ENCODE measurements at places on chromosomes 13 and 19. TPM values are rescaled to one million over a fixed set of nuclear protein-coding genes. Genes with fewer than 3 reads are reported as not detected.

The ABCA7 gene
- 24.3 TPM for total RNA-seq

The INSR gene
- total RNA-seq = 7.4 TPM

GRCh38 chr13:61900033-61900432 lies 484.4 kb upstream of the PCDH20 start:
- no peaks in the 10 kb centered on the region for H3K4me1 ChIP-seq
- H3K27ac ChIP-seq = no peak overlapping the region
- H3K4me3 ChIP-seq = no peak overlapping the region
- H3K27me3 ChIP-seq = no peaks in the 10 kb centered on the region
- no peaks in the 10 kb centered on the region for H3K36me3 ChIP-seq

DNA sequence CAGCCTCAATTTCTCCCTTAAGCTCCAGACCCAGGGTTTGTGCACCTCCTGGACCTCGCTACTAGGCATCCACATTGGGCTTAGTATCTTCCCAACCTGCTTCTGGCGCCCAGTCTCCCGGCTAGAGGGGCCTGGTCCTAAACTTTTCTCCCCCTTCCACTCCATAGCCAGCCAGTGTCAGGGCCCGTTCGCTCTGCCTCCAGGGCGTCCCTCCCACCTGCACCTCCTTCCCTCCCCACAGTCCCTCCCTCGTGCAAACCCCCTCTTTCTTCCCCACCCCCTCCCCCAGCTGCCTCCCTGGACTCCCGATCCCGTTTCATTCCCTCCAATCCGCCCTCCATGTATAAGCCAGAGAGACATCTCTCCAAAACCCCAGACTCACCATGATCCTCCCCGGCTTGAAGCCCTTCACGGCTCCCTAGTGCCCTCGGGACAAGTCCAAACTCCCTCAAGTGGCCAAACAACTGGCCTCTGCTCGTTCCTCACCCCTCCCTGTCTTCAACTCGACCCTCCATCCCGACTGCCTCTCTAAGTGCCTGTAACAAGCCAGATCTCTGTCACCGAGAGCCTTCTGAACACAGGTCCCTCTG lies 997 bp upstream of the SAMD4B start:
- H3K4me1 ChIP-seq = peaks cover 52% of the 10 kb centered on the region
- H3K27me3 ChIP-seq = peaks cover 23% of the 10 kb centered on the region
- peak overlapping the region; percentile 78 for H3K27ac ChIP-seq
- DNase-seq = peak; percentile 20
- H3K36me3 ChIP-seq = peaks cover 45% of the 10 kb centered on the region

GRCh38 chr13:80259159-80259558 lies 81.8 kb downstream of the SPRY2 start:
- H3K4me3 ChIP-seq = no peak overlapping the region
- no peak for DNase-seq
- H3K27ac ChIP-seq = no peak overlapping the region
- no peaks in the 10 kb centered on the region for H3K27me3 ChIP-seq
- no peaks in the 10 kb centered on the region for H3K36me3 ChIP-seq

DNA sequence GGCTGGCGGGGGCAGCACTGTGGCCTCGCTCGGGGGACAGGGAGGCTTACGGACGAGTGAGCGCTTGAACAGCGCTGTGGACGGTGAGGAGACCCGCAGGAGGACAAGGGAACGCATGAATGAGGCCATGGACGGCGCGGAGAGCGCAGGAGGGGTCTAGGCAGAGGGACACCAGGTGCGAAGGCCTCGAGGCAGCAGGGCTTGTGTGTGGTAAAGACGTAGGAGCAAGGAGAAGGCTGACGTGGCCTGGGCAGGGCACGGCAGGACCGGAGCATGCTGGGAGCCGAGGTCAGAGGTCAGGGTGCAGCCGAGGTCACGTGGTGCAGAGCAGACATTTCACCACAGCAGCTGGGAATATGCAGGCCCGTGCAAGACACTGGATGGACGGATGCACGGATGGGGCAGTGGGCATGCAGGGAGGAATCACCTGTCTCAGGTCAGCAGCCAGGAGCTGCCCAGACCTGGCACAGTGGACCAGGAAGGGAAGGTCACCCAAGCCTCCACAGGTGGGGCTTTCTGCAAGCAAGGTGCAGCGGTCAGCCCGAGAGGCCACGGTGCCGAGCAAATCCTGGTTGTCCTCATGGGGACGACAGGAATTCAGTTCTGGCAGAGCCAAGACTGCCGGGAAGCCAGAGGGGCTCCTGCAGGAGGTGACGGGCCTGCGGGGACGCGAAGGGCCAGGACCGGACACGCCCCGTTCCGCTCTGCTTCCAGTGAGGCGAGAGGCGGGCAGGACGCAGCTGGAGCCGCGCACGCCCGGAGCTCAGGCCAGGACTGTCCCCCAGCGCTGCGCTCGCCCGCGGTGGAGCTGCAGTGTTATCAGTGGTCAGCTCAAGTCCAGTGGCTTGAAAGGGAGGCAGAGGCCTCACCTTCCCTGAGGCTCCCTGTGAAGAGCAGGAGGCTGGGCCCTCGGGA lies 72.2 kb downstream of the RASA3 start:
- H3K4me3 ChIP-seq = no peak overlapping the region
- no peaks in the 10 kb centered on the region for H3K27me3 ChIP-seq
- H3K27ac ChIP-seq = no peak overlapping the region
- H3K4me1 ChIP-seq = no peaks in the 10 kb centered on the region
- no peaks in the 10 kb centered on the region for H3K36me3 ChIP-seq

The RDH8 gene
- not detected for total RNA-seq

The KCTD4 gene
- not detected for total RNA-seq

GRCh38 chr19:47419030-47419783 lies at the start of gene MEIS3:
Gene MEIS3, minus strand, starts transcription at chr19:47419527. Its CDS starts 446 bp downstream, at chr19:47419081.
- H3K4me1 ChIP-seq = peaks cover 45% of the 10 kb centered on the region
- H3K27me3 ChIP-seq = peaks cover 100% of the 10 kb centered on the region
- H3K27ac ChIP-seq = no peak within 1 kb of the TSS
- no peak for DNase-seq
- H3K4me3 ChIP-seq = peak within 1 kb of the TSS; percentile 1

GRCh38 chr19:48401287-48401686 lies 7.8 kb downstream of the GRIN2D start:
- no peak for DNase-seq
- no peak overlapping the region for H3K4me3 ChIP-seq
- H3K27ac ChIP-seq = no peak overlapping the region
- peaks cover 17% of the 10 kb centered on the region for H3K36me3 ChIP-seq
- H3K4me1 ChIP-seq = peaks cover 26% of the 10 kb centered on the region
- peaks cover 54% of the 10 kb centered on the region for H3K27me3 ChIP-seq

GRCh38 chr19:51263808-51264207 lies 12.9 kb downstream of the SIGLECL1 start:
- no peak for DNase-seq
- H3K27me3 ChIP-seq = peaks cover 92% of the 10 kb centered on the region
- H3K4me1 ChIP-seq = no peaks in the 10 kb centered on the region

The TUBA3C gene
- not detected for total RNA-seq

GRCh38 chr13:43139211-43139610 lies 115.8 kb downstream of the DNAJC15 start:
- H3K27ac ChIP-seq = no peak overlapping the region
- no peaks in the 10 kb centered on the region for H3K36me3 ChIP-seq
- H3K4me3 ChIP-seq = no peak overlapping the region
- peaks cover 33% of the 10 kb centered on the region for H3K27me3 ChIP-seq

GRCh38 chr13:45416516-45417128 lies 1.6 kb downstream of the SLC25A30 start:
- H3K27ac ChIP-seq = peak overlapping the region; percentile 92
- H3K36me3 ChIP-seq = peaks cover 32% of the 10 kb centered on the region
- no peaks in the 10 kb centered on the region for H3K27me3 ChIP-seq
- H3K4me1 ChIP-seq = peaks cover 16% of the 10 kb centered on the region

The OR1M1 gene
- not detected for total RNA-seq

- no peaks in the 10 kb centered on the region for H3K4me1 ChIP-seq
- no peak overlapping the region for H3K4me3 ChIP-seq
- H3K36me3 ChIP-seq = no peaks in the 10 kb centered on the region
- no peak overlapping the region for H3K27ac ChIP-seq
Measured at GRCh38 chr19:16927883-16928282, 39.1 kb downstream of the F2RL3 start.

DNA sequence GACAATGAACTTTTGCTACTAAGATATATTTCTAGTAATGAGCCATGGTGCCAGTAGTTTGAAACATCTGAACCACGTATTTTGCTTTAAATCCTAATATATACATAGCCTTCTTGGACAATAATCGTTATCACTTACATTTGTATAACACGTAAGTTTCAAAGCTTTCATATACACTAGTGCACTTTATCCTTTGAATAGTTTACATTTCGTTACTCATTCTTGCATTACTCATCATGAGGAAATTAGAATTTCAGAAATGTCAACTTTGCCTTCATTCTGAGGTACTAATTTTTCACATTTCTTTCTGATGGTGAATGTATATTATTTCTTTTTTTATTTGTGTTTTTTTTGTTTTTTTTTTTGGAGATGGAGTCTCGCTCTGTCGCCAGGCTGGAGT lies 5.8 kb downstream of the KBTBD7 start:
- peaks cover 7% of the 10 kb centered on the region for H3K4me1 ChIP-seq
- no peak for DNase-seq
- no peak overlapping the region for H3K27ac ChIP-seq
- H3K4me3 ChIP-seq = no peak overlapping the region
- no peaks in the 10 kb centered on the region for H3K27me3 ChIP-seq

GRCh38 chr13:87356314-87356713 lies 314.9 kb upstream of the SLITRK5 start:
- H3K4me1 ChIP-seq = no peaks in the 10 kb centered on the region
- DNase-seq = peak; percentile 0
- no peaks in the 10 kb centered on the region for H3K27me3 ChIP-seq

DNA sequence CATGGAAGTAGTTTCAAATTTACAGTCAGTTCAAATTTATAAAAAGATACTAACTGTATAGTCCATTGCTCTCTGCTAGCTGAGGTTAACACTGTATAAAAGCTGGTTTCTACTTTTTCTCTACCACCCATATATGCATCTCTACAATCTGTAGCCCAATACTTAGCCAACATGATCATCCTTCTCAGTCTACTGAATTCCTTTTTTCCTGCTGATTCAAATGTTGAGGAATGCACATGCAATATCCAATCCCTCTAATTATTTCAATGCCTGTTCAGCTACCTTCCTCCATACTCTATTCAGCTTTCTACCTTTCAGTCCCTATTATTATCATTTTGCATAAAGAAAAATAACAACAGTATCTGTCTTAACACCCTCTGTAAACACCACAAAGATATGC lies 15.6 kb downstream of the KPNA3 start:
- DNase-seq = no peak
- H3K4me3 ChIP-seq = no peak overlapping the region
- H3K4me1 ChIP-seq = peaks cover 31% of the 10 kb centered on the region

- no peaks in the 10 kb centered on the region for H3K27me3 ChIP-seq
- peaks cover 11% of the 10 kb centered on the region for H3K4me1 ChIP-seq
- no peaks in the 10 kb centered on the region for H3K36me3 ChIP-seq
- no peak overlapping the region for H3K4me3 ChIP-seq
Measured at GRCh38 chr13:97567510-97568243, 133.7 kb downstream of the RAP2A start.

DNA sequence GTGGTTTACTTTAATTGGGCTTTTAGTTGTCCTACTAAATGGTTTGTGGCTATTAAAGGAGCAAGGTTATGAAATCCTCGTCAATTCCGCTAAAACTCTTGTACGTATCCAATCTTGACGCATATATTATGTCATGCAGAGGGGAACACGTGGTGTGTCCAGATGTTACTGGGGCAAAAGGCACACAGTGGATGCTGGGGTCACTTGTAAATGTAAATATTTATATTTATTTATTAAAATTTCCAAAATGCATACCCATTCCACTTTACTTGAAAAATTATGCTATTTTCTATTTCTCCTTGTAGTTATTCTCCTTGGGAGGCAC lies 36.7 kb upstream of the SLC46A3 start:
- DNase-seq = no peak
- no peaks in the 10 kb centered on the region for H3K36me3 ChIP-seq
- H3K27ac ChIP-seq = no peak overlapping the region

DNA sequence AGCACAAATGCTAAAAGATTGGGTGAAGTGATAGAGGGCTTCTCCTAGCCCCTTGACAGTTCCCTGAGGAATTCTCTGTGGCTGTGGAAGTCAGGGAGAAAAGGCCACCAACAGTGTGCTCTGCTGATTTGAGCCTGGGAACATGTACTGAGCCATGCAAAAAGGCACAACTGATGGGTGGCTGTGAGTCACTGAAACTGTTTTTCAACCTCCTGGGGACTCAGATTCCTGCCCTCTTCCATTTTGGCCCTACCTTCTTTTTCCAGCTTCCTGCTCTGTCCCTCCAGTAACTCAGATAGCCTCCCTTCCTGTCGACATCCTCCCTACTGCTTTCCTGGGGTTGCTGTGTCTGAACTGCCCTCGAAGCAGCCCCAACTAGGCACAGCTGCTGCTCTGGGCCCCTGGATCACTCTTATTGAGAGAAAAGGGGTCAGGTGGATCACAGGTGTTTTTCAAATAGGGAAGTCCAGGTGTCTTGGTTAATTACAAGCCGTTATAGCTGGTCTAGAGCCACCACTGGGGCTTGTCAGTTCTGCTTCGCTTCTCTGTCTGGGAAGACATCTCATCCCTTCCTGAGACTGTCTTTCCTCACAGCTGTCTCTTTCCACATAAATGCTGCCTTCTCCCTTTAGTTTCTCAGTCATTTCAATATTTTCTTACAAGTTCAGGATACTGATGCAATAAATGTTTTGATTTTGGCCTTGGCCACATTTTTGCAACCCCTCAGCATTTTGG lies 13.7 kb downstream of the FAM124A start:
- no peak overlapping the region for H3K27ac ChIP-seq
- no peak for DNase-seq
- no peaks in the 10 kb centered on the region for H3K4me1 ChIP-seq
- peaks cover 16% of the 10 kb centered on the region for H3K27me3 ChIP-seq

The CTXN1 gene
- 12.0 TPM for total RNA-seq

The ONECUT3 gene
- total RNA-seq = 25.7 TPM

DNA sequence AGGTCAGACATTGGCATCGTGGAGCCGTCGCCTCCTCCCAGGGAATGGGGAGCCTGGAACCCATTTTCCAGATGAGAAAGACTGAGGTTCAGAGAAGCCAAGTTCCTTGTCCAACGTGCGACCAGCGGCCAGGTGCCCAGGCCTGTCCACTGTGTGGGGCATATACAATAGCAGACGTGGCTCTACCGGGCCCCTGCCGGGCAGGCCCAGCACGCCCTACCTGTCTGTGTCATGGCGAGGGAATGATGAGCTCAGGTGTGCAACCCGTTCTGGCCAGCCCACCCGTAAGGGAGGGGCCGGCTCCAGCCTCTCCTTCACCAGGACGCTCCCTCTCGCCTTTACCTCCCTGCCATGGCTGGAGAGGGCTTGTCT lies 837 bp downstream of the GNA15 start:
- H3K4me1 ChIP-seq = peaks cover 10% of the 10 kb centered on the region
- DNase-seq = no peak

- no peak for DNase-seq
- H3K36me3 ChIP-seq = no peaks in the 10 kb centered on the region
- H3K27ac ChIP-seq = no peak overlapping the region
- no peaks in the 10 kb centered on the region for H3K4me1 ChIP-seq
Measured at GRCh38 chr19:6572217-6572616, 18.7 kb downstream of the CD70 start.

The VAV1 gene
- 0.28 TPM for total RNA-seq

The KCNC3 gene
- 6.8 TPM for total RNA-seq

GRCh38 chr13:25752957-25753551 lies 298.8 kb downstream of the SHISA2 start:
- no peaks in the 10 kb centered on the region for H3K36me3 ChIP-seq
- no peak overlapping the region for H3K27ac ChIP-seq
- DNase-seq = no peak
- no peak overlapping the region for H3K4me3 ChIP-seq
- H3K27me3 ChIP-seq = peaks cover 30% of the 10 kb centered on the region
- H3K4me1 ChIP-seq = no peaks in the 10 kb centered on the region

The PDX1 gene
- 1.2 TPM for total RNA-seq

The ITGBL1 gene
- not detected for total RNA-seq

- peaks cover 42% of the 10 kb centered on the region for H3K27me3 ChIP-seq
- H3K27ac ChIP-seq = no peak overlapping the region
- no peak overlapping the region for H3K4me3 ChIP-seq
- H3K36me3 ChIP-seq = no peaks in the 10 kb centered on the region
- no peaks in the 10 kb centered on the region for H3K4me1 ChIP-seq
Measured at GRCh38 chr13:36212789-36213188, 1.6 kb downstream of the SOHLH2 start.

The DACH1 gene
- total RNA-seq = 0.14 TPM
